ENCODE measurements at places on chromosomes 6 and 20.

GRCh38 chr6:169990095-169991030 is 238.9 kb downstream of the ERMARD start:
- peak; percentile 42 for DNase-seq

GRCh38 chr6:33631971-33632557 is 10.9 kb downstream of the ITPR3 start:
- no peak for DNase-seq

DNA sequence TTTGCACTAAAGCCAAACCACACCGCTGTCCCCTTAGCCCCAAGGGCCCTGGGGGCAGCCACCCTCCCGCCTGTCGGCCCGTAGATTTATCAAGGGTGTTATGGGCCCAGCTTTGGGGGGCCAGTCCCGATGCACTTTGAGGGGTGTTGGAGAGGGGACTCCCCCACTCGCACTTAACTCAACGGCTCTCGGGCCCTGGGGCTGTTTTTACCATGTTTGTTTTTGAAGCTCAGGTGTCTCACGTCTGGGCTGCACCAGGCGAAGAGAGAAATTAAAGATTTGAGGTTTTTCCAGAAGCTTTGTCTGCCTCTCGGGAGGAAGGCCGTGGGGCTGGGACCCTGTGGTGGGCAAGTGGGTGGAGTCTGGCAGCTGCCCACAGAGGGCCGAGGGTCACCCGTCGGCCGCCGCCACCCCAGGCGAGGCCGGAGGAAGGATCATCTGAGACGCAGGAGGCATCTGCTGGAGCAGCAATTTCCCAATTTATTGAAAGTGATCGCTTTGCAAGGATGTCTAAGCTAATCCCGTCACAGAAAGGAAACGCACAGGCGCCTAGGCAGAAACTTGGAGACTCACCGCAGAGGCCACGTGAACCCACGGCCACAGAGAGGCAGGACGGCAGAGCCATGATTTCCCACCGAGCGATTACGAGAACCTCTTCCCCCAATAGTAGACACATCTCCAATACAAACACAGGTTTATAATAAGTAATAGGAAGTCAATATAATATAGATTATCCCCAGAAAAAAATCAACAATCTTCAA is 3.8 kb downstream of the SLC2A4RG start:
- DNase-seq: no peak

DNA sequence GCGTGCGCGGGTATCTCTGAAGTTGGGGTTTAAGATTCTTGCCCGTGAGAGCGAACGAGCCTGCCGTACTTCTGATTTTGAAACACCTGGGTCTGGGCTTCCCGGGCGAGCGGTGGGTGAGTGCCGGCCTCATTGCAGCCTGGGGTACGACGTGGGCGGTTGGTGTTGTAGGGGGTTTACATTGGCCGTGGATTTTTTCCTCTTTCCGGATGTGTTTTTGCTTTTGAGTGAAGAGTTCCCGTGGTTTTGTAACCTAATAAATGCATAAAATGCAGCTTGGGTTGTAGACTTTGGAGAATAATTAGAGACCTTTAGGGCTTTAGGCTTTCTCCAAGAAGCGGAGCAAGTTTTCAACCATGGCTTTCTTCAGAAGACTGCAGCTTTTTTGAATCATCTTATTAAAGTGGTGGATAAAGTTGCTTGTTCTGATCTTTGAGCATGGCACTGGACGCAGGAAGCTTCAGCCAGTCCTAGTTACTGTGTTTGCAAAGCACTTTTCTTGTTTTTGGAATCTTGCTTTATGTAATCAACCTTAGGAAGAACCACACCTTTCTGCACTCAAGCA is 314 bp downstream of the FARS2 start:
- peak; percentile 11 for DNase-seq

GRCh38 chr20:25203871-25204320 is 8.4 kb downstream of the ENTPD6 start:
- DNase-seq: peak; percentile 16

- DNase-seq: no peak
Observed at GRCh38 chr20:19328676-19329075, 116.2 kb downstream of the SLC24A3 start.

- DNase-seq: no peak
Observed at GRCh38 chr6:33868141-33868540, 64.3 kb upstream of the MLN start.

DNA sequence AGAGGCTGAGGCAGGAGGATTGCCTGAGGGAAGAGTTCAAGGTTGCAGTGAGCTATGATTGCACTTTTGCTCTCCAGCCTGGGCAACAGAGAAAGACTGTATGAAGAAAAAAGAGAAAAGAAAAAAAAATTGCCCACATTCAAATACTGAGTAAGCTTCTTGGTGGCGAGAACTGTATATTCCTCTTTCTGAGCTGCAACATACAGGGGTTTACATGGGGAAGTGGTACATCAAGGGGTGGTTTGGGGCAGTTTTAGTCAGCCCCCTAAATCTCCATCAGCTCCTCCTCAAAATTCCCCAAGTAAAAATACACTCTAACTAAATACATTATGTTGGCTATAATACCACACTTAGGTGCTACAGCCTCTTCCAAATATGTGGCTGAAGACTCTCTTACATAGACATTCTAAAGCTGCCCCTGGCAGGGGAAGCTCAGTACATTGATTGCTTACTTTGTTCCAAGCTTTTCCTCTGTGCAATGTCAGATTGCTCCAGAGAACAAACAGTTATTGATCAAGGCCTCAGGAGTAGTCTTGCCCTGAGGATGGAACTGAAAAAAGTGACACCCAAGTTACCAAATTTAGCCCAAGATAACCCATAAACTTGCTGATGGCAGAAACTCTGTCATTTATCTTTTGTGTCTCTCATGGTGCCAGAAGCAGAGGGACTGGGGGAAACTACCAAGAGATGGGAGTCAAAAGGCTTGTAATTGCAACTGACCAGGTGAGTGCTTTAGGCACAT is 107.4 kb upstream of the RIPOR2 start:
- DNase-seq: no peak

- DNase-seq: no peak
Observed at GRCh38 chr20:52993076-52993475, 20.9 kb downstream of the TSHZ2 start.

DNA sequence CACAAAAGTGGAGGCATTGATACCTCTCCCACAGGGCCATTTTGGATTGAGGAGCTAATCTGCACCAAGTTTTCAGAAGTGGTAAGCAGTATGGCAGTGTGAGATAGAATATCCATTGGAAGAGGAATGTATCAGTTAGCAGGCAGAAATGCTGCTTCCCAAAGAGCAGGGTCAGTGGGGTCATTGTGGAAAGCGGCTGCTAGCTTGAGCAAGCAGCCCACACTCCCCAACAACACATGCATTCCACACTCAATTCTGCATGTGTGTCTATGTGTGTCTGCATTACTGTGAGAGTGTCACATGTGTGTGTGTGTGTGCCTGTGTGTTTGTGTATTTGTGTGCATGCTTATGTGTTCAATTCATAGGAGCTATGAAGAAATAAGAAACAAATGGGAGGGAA is 190.9 kb upstream of the FOXA2 start:
- DNase-seq: no peak

GRCh38 chr20:25221592-25222460 is 26.1 kb upstream of the PYGB start:
- no peak for DNase-seq

- no peak for DNase-seq
Observed at GRCh38 chr6:41579088-41579610, 33.0 kb downstream of the FOXP4 start.

DNA sequence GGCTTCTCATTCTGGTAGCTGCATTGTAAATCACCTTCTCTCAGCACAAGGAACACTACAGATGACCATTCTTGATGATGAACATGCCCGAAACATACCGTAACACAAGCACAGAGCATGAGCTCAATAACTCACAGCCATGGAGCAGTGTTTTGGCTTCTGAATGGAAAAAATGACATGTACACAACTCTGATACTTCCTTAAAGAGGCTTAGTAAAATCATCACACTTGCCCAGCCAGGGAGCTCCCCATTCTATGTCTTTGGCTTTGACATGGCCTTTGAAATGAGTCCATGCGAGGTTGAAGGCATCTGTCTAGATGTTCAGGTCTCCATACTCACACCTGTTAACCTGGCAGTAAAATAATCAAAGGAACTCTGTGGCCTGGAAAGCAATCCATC is 87.6 kb downstream of the MYB start:
- DNase-seq: no peak

DNA sequence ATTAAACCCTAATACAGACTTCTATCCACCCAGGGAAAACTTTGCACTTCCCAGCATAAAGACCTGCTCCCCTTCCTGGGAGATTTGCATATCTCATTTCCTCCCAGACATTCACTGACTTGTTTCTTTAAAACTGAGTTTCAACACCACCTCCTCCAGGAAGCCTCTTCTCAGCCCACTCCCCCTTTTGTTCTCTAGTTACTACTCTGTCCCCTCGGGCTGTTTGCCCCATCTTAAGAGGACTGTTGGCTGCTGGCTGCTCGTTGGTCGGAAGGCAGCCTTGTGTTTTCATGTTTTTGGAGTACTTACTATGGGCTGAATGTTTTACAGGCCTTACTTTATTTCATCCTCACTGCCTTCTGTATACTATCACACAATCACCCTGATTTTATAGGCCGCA is 6.6 kb downstream of the ARHGAP40 start:
- no peak for DNase-seq

DNA sequence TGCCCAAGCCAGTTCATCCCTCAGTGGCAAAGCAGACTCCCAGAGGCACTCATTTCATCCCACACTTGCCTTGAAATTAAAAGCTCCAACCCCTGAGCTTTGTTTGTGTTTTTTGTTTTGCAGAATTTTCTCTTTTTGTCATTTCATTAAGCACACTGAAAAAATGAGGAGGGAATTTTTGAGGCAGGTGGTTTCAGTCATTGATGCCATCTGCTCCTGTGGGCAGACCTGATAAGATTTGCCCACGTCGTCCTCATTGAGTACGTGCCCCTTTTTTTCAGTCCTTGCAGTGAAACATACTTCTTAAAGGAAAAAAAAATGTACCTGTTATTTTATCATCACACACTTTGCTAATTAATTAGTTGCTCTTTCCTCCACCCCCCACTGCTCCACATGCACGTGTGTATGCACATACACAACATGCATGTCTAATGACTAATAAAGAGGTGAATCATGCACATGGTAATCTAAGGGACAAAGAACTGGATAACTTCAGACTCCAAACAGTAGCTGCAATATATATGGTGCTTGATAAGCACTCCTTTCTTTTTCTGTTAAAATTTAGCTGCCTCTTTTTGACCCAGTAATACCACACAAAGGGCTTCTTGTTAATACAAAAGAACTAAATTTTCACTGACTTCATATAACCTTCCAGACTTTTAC is 102.1 kb upstream of the TMEM181 start:
- DNase-seq: no peak

DNA sequence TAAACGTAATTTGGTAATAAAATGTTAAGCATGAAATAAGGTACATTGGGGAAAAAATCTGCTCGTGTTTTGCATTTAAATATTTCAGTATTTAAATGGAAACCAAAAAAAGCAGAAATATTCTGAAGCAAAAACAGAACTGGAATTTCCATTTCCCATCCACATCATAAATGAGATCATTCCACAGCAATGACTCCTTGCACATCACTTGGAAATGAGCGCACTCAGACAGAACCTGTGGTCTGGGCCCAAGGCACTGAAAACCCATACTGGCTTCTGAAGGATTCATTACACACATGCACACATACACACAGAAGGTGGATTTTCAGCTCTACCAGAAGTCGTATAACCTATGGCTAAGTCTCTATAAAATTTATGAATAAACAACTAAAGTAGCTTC is 174.8 kb downstream of the IBTK start:
- DNase-seq: no peak

GRCh38 chr6:143803769-143804568 is 39.2 kb upstream of the LTV1 start:
- DNase-seq: no peak

- no peak for DNase-seq
Observed at GRCh38 chr6:121633309-121633708, 197.9 kb downstream of the GJA1 start.

GRCh38 chr20:51037532-51038115 is 14.7 kb upstream of the KCNG1 start:
- no peak for DNase-seq

DNA sequence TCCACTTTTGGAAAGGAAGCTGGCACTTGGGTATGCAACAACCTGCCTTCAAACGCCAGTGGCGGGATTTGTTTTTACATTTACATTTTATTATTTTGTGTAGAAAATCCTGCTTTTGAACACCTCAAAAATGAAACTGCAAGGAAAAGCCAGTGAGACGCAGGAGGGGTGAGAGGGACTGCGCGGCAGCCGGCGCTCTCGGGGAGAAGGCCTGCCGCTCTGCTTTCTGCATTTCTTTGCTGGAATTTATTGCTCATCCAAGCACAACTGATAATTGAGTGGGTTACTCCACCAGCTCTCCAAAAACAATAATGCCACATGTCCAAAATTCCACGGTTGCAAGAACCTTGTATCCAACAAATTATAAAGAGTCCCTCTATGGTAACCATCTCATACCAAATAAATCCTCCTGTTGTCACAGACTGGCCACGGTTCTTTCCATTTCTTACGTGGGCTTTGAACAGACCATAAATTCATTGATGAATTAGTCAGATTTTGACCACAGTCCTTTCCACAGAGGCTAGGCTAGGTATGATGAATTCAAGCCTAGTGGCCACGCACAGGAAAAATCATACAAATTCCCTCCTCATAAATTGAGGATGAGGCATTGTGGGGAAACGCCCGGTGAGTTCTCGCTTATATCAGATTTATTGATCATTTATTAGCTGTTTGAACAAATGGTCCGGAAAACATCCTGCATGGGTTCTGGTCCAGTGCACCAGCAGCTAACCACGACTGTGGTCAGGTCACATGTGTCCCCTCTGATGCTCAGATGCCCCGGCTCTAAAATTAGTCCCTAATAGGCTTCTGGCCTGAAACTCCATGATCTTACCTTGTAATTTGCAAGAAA is 31.6 kb upstream of the FOXC1 start:
- no peak for DNase-seq

- DNase-seq: peak; percentile 53
Observed at GRCh38 chr20:19725814-19726525, 32.1 kb upstream of the RIN2 start.

DNA sequence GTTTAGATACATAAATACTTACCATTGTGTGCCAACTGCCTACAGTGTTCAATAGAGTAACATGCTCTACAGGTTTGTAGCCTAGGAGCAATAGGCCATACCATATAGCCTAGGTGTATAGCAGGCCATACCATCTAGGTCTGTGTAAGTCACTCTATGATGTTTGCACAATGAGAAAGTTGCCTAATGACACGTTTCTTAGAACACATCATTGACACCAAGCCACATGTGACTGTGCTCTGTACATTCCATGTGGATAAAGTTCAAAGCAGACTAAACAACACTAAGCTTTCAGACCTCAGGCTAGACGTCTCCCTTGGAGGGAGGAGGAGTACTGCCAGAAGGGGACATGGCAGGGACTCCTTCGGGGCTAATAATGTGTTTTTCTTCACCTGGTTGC is 93.6 kb downstream of the KIF16B start:
- DNase-seq: no peak

DNA sequence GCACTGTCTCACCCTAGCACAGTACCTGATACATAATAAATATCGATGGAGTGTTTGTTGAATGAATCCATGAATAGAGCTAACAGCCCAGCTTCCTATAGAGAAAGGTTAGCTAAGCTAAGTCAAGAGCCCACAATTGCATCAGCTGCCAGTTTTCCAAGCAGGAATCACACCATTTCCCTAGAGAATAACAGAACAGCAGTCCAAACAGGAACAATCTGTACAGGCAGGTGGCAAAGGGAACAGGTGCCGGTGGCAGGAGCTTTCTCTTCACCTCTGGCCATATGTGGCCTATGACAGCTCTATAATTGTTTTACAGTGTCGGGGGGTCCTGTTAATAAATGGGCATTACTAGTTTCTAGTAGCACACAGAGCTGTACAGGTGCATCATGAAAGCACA is 38.8 kb downstream of the ISM1 start:
- DNase-seq: peak; percentile 40
